Mesenteric fat pad (tissue), 1 donor: ENCODE measurements at places on chromosomes 4 and X.

DNA sequence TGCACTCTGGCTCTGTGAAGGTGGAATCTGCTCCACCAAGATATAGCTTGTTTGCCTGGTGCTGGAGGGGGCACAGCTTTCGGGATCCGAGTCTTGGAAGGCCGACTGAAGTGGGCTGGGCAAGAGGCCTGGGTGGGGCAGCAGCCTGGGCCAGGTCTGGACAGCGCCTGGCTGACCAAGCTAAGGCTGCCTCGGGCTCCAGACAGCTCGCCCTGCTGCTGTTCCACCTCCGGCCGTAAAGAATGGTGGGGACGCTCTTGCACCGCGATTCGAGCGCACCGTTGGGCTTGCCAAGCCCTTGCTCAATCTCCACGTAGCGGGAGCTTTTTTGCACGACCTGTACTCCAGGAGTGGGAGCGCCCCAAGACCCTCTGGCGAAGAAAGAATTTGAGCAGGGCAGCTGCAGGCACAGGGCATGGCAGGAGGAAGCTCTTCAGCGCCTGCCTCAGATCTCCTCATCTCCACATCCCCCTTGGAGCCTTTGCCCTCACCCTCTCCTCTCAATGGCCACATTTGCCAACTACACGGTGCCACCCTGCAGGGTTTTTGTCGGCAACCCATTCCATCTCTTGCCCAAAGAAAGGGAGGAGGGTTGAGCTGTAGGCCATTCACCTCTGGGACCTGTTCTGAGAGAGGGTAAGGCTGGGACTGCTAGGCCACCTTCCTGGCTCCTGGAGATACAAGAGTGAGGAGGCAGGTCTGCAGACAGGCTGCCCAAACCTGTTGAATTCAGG, 18.9 kb downstream of the CNGA2 start:
- DNase-seq = peak; percentile 55

DNA sequence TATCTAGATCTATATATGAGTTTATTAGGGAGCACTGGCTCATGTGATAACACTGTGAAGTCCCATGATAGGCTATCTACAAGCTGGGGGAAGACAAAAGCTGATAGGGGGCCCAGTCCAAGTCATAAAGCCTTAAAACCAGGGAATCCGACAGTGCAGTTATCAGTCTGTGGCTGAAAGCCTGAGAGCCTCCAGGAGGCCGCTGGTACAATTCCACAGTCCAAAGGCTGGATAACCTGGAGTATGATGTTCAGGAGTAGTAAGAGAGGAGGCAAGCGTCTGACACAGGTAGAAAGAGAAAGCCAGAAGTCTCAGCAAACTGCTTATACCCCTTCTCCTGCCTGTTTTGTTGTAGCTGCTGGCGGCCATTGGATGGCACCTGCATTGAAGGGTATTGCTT, 177.6 kb upstream of the SPRY1 start:
- DNase-seq = no peak

GRCh38 chr4:19455850-19456602, 795.7 kb upstream of the SLIT2 start:
- no peak for DNase-seq

DNA sequence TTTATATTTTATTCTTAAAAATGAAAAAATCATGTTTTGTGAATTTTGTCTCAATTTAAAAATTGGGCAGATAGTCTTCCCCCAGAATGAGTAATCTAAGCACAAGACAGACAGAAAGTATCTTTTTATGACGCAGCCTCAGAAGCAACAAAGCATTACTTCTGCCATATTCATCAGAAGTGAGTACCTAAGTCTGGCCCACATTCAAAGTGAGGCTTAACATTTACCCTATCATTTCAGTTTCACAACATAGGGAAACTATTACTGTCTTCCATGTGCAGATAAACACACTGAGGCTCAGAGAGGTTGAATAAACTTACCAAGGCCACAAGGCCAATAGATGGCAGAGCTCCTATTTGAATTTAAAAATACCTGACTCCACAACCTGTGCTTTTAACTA, 4.4 kb upstream of the PRDX4 start:
- DNase-seq = no peak

DNA sequence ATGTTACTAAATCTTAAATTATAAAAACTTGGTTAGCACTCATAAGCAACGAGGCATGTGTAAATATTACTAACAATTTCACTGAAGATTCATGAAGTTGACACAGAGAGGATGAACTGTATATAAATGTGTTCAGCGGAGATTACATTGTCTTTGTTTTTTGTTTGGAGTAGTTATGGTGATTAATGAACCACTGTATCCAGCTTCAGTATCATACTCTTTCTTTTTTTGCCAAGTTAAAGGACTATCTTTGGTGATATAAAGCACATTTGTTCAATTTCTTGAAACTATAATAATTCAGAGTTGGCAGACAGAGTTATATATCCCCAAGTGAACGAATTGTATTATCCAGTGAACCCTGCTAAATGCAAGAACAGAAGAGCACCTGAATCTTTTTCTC, 497.6 kb downstream of the CCSER1 start:
- no peak for DNase-seq

DNA sequence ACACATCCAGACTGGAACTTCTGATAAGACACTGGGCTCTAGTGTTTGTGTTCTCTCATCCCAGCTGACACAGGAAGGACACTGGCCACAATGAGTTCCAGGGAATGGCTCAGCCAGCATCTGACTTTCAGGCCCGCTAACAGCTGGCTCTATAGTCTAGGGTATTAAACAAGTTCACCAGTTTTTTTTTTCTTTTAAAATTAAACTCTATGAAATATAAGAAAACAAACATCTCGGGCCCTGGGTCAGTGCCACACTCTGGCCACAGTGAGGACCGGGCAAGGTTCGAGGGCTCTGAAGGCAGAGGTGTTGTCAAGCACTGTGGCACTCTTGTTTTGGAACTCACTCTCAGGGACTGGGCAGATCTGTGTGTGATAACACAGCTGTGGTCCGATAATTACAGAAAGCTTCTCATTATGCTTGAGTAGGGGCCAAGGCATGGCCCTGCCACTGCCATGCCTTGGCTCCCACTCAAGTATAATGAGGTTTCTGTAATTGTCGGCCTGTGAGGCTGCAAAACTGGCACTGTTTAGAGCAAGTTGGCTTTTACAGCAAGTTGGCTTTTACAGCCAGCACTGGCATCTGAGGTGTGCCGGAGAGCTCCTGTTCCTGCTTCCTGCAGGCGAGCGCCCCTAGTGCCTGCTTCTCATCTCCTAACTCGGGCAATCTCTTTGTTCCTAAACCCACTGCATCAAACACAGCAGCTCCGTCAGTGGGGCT, 62.8 kb downstream of the PPP1R2C start:
- no peak for DNase-seq

- no peak for DNase-seq
Observed at GRCh38 chr4:124953061-124953460, 240.5 kb upstream of the ANKRD50 start.

GRCh38 chr4:3404546-3404945, 37.2 kb upstream of the HGFAC start:
- peak; percentile 28 for DNase-seq

- DNase-seq = no peak
Observed at GRCh38 chr4:182556580-182556979, 313.4 kb downstream of the TENM3 start.

DNA sequence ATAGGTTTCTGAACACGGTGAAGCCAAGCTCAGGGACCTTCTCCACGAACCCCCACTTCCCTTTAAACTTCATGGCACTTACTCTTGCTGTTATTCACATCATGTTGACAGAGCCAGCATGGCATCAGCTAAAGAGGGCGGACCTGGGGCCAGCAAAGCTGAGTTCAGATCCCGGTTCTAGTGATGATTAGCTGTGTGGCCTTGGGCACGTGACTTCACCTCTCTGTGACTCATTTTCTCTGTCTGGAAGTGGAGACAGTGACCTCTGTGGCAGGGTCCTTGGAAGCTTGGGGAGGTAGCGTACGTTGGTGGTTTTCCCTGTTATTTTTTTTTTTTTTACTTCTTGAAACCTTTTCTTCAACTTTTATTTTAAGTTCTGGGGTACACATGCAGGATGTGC, 13.4 kb downstream of the EVC start:
- peak; percentile 68 for DNase-seq

- DNase-seq = no peak
Observed at GRCh38 chrX:12567857-12568256, 223.4 kb upstream of the PRPS2 start.

GRCh38 chrX:65451663-65452062, 82.9 kb downstream of the LAS1L start:
- DNase-seq = no peak

GRCh38 chrX:124476562-124476961, 130.2 kb downstream of the SH2D1A start:
- no peak for DNase-seq

DNA sequence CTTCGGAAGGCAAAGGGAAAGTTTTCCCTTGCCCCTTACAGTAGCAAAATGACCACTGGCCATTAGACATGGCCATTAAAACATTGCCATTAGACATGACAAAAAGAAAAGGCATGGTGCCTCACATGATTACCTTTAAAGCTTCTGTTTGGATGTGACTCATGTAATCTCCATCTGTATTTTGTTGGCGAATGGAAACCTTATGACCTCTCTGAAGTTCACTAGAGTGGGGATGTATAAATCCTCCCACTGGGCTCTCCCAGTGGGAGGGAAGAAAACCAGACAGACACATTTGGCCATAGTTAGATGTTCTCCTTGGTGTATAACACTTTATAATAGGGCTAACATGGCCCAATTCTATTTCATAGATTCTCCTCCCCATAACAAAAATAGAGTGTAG, 152.6 kb downstream of the MAGEB17 start:
- DNase-seq = no peak

DNA sequence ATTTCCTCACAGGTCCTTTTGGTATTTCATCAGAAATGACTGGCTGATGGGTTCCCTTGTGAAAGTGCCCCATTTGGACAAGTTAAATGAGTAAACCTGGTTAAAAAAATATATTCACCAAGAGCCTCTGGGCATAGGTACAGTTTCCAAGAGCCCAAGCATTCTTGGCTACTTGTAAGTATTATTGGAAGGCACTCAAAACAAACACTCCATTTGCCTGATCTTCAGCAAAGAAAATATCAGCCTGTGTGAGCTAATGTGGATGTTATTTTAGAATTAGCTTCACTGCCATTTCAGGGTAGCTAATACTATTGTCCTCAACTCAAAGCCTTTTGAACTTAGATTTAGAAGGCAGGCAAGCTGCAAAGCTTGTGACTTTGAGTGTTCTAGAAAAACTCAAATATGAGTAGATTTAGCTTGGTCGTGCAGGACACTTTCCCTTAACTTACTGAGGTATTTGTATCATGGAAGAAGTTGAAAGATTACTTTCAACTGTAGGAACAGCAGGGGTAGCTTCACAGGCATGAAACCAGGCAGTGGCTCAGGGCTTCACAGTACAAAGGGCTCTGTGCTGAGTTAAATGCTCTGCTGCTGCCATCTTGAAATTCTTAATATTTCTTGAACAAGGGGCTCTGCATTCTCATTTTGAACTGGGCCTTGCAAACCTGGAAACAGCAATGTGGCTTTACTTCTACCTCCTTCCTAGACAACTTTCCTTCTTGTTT, 177.2 kb downstream of the AMELX start:
- no peak for DNase-seq

DNA sequence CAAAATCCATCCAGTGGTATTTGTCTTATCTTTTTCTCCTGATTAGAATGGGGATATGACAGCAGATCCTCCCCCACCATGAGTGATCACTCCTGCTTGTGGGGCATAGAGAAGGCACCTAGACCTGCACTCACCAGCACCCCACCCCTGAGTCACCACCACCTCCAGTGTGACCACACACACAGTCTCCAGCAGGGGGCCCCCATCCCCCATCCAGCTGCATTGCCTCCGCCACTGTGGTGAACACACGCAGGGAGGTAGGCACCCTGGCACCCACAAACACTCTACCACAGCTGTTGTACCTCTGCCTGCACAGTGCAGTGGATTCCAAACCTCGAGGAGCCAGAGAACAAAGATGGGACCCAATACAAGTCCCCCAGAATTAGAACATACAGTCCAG, 9.0 kb upstream of the MAGEA8 start:
- DNase-seq = no peak

DNA sequence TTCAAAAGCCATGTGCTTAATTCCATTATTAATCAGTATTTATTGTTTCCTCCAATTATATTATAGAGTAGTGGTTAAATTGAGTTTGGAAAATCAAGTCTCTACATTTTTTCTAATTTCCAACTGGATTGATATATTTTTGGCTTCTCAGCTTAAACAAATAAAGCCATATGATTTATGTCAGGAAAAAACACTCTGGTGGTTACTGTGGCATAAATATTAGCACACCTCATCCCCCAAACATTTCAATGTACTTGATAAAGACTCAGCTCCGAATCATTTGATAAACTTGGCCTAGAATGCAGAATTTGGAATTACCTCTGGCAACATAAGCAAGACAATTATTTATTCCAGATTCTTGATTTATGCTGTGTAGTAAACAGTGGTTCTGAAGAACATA, 2313.8 kb downstream of the ARAP2 start:
- DNase-seq = no peak

DNA sequence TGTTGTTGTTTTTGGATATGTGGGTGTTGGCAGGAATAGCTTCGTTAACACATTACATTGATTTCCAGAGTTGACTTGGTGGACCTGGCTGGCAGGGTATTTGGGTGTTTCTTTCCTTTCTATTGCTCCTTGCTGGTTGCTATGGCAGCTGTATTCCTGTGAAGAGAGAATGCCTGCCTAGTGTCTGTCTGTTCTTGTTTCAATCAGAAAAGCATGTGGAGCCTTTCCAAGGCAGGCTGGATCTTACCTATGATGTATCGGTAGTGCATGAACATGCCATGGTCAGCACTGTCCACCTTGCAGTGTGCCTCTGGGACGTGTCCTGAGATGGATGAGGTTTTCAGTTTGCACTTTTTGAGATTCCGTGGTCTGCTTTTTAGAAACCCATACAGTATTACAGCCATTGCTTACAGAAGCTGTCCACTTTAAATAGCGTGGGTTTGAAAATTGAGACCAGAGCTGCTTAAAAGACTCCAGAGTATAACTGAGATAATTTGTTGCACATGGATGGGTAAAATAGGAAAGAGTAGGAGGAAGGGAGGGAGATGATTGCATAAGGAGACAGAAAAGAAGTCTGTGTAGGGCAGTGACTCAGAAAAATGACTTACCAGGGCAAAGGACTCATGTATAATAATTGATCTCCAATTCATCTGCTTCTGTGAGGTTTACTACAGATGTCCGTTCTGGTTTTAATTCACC, 20.0 kb upstream of the AADAT start:
- DNase-seq = no peak

DNA sequence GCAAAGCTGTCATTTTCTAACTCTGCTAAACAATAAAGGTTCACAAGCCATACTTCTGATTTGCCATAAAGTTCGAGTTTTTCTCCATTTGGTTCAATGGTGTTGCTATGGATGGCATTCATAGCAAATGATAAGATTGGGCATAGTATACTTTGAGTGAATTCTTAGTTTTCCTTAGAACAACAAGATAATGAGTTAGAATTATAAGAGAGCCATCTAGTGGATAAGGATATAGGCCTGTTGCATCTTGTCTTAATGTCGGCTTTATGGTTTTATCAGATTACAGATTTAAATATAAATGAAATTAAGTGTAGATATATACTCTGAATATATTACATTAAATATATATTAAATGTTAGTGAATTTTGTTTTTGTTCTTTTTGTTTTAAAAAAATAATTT, 644.6 kb downstream of the IL1RAPL1 start:
- DNase-seq = no peak
